ENCODE measurements at places on chromosomes 11 and 22.

DNA sequence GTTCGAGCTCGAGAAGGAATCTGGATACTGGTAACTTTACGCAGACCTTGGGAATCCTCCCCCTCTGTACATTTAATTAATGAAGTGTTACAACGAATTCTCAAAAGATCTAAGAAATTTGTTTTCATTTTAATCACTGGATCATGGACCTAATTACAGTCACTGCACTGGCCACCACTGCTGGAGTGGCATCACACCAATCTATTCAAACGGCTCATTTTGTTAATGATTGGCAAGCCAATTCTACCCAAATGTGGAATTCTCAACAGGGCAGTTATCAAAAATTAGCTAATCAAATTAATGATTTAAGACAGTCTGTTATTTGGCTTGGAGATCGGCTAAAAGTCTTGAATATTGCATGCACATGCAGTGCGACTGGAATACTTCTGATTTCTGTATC lies 30.1 kb upstream of the ALDH3B2 start:
- no peak for DNase-seq

DNA sequence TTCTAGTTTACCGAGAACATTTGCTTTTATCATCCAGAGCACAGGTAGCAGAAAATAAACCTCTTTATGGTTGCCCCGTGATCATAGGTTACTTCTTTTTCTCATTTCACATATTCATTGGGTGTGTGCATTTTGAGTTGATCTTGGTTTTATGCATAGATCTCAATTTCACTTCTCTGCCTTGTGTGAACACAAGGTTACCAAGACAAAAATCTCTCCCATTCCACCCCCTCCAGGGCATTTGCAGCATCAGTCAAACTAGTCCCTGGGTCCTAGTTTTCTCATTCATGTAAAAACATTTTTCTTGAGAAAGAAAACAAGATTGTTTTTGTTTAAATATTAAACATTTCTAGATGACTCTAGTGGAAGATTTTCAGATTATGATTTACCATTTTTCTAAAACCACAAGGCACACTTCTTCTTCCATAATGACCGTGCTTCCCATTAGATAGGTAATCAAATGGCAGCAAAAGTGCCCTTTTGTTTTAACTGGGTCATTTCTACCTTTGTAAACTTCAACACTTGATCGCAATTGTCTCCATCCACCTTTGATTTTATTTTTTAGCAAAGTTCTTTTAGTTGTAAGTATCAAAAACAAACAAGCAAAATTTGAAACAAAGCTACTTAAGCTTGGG lies 526.6 kb upstream of the CADM1 start:
- DNase-seq: no peak

DNA sequence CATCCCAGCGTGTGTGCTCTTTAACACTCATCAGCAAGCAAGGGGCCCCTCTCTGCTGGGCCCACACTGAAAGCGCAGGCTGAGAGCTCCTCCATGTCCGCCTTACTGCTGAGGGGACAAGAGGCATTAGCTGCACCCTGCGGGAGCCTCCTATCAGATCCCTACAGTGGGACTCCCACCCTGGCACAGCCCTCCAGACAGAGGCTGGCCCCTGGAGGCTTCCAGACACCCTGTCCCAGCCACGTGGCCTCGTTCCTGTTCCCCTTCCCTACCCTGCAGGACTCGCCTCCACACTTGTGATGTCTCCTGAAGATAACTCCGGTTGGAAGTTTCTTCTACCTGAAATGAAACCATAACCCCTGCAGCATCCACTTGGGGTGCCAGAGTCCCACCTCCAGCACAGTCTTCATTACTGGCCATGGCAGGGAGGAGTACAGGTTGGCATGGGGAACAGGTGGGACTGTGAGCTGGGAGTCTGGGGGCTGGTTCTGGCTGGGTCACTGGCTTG lies 5.0 kb upstream of the SH3BP1 start:
- no peak for DNase-seq

DNA sequence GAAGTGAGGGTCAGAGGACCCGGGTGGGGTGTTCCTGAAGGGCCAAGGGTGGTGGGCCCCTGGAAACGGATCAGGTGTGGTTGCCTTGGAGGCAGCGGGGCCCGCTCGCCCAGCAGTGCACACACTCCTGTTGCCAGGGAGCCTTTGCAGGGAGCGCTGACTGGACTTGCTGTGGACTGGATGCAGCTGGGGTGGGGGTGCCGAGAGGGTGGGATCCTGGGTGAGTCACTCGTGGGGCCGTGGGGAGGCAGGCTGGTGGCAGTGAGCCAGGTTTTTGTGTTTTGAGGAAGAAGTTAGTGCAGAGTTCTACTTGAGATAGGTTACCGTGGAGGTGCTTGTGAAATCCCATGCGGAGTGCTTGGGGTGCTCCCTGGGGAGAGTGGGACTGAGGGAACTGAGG lies 1.3 kb downstream of the MRPL23 start:
- DNase-seq: no peak

GRCh38 chr11:102436561-102436960 lies 16.0 kb downstream of the TMEM123 start:
- no peak for DNase-seq

DNA sequence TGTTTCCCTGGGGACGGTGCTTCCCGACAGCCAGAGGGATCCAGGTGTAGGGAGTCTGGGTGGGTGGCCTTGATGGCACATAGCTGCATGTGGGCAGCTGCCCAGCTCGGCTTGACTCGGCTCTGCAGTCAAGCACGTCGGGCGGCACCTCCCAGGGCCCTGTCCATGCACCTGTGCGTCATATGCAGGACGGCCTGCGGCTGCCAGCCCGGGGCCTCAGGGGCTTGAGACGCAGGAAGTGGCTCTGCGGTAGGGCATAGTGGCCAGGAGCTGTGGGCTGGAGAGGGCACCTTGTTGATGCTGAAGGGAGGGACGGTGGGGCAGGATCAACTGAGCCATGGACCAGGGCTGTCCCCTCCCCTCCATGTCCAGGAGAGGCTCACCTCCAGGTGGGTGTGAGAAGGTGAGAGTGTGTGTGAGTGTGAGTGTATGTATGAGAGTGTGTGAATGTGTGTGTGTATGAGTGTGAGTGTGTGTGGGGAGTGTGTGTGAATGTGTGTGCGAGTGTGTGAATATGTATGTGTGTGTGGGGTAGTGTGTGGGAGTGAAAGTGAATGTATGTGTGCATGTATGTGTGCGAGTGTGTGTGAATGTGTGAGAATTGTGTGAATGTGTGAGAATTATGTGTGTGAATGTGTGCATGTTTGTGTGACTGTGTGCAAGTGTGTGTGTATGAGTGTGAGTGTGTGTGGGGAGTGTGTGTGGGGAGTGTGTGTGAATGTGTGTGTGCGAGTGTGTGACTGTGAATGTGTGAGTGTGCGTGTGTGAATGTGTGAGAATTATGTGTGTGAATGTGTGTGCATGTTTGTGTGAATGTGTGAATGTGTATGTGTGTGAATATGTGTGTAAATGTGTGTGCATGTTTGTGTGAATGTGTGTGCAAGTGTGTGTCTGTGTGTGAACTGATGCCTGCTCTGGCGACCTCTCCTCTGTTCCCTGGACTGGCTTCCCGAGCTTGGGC lies 5.7 kb upstream of the SUN2 start:
- DNase-seq: no peak

- DNase-seq: no peak
These were observed 25.7 kb downstream of the AMPD3 start for GRCh38 chr11:10480760-10481159.

Measured in activated T-cell treated with anti-CD3 and anti-CD28 coated beads for 1 hour (primary cell).